Stimulated activated CD4-positive, alpha-beta T cell treated with anti-CD3 and anti-CD28 coated beads, Interleukin-12 subunit alpha, Interleukin-12 subunit beta, amount 100 ng/mL, for 48 hours (primary cell): ENCODE measurements at places on chromosomes 7 and 10.

DNA sequence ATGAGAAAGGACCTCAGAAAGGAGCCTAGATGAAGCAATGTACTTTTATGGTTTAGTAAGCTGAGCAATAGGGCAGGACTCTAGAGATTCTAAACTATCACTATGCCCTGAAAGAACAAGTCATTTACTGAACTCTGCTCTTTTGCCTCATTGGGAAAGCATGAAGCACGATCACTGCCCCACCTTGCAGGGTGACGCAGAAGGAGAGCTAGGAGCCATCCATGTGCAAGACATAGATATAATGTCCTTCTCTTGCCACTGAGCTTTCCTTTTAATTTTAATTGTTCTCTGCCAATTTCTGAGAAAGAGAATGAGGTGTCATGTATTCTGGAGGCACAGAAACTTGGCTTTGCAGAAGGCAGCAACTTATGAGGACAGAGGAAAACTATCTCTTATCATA lies 108.3 kb downstream of the SORCS1 start:
- DNase-seq: no peak

GRCh38 chr7:48045195-48045765 lies 9.9 kb downstream of the C7orf57 start:
- no peak for DNase-seq

- no peak for DNase-seq
Measured at GRCh38 chr7:23306936-23307521, 7.9 kb downstream of the MALSU1 start.

- DNase-seq: no peak
Measured at GRCh38 chr7:97024209-97025129, at the start of gene DLX5. Gene DLX5 (minus strand): TSS chr7:97024831. CDS start chr7:97024623, 208 bp downstream.

DNA sequence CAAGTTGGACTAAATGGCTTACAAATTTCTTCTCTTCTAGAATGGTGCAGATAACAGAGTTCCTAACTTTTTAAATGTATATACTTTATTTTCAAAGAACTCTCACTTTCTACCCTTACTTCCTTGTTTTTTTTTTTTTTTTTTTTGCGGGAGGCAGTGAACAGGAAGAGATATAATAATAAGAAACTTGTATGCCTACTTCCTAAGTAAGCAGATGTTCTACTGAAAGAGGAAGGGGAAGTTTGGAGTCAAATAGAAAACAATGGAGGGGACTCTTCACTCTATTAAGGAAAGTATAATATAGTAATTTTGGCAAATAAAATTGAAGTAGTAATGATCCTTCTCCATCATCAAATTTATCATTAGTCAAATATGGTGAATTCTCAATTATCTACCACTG lies 754.0 kb downstream of the KCNMA1 start:
- DNase-seq: no peak

GRCh38 chr7:90413185-90413528 lies 9.9 kb downstream of the CLDN12 start:
- DNase-seq: no peak

DNA sequence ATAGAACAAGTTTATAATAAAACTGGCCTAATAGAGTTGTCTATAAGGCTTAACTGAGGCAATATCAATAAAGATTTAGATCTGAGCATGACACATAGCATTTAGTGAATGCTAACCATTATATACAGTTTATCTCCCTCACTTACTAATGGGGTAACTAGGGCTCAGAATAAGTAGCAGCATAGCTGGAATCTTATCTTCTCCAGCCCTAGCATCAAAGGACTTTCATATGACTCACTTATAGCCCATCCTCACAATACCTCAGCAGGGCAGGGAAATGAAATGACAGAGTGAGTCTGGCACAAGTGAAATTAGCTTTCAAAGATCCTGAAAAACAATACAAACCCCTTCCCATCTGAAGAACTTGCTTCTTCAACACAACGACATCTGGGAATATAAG lies 362.9 kb downstream of the KIF20B start:
- DNase-seq: no peak

DNA sequence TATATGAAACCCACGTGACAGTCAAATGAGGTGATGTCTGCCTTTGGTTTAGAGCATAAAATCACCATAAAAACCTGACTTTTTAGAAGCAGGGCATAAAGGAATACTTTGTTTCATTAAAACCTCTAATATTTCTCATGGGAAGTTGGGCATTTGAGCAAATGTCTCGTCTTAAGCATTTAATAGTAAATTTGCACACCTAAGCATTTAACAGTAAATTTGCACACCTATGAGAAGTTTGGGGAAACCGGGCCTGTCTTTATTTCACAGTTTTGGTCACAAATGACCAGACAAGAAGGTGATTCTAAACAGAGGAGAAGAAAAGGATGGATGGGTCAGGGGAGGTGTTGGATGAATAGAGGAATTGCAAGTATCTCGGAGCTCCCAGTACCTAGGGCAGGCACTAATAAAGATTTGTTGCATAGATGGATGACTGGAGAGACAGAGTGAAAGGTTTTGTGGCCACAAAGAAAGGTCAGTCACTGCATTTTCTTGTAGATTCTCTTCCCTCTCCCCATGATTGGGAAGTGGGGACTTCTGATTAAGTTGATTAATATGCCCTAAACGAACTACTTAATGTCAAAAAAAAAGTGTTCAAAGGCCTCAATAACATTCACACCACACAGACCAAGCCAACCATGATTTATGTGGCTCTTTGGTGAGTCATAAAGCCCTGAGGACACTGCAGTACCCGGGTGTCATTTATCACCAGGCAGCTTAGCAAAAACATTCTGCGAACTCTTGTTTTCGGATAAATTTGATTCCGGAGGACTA lies 158.2 kb downstream of the SPAG6 start:
- DNase-seq: no peak

GRCh38 chr7:30705008-30705407 lies 22.8 kb upstream of the CRHR2 start:
- no peak for DNase-seq

DNA sequence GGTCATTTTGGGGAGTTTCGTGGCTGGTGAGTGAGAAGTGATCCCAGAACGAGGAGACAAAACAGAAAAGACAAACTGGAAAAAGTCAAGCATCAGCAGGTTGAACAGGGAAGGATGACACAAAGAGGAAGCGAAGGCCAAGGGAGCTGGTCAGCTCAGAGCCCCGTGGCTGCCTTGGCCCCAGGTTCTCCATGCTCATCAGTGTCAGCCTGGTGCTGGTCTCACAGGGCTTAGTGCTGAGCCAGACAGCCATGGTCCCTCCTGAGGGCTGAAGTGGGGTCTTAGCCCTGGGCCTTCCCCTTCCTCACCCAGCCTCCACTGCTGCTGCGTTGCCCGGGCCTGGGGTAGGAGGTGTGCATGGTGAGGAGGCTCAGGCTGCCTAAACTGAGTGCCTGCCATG lies 183.6 kb downstream of the PFKFB3 start:
- DNase-seq: no peak

DNA sequence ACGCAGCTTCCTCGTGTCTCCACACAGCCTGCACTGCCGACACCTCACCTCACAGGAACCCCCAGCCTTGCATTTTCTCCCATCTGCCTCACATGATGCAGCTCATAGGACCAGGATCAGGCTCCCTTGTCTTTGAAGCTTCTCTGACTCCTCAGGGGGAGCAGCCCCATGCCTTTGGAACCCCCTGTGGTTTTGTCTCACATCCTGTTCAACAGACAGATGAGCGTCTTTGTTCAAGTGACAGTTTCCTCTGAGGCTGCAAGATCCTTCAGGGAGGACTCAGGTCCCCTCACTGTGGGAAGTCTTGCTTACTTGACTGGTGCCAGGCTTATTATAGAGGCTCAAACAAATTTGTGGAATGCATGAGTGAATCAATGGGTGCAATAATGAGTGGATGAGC lies 667.1 kb downstream of the INHBA start:
- DNase-seq: no peak

DNA sequence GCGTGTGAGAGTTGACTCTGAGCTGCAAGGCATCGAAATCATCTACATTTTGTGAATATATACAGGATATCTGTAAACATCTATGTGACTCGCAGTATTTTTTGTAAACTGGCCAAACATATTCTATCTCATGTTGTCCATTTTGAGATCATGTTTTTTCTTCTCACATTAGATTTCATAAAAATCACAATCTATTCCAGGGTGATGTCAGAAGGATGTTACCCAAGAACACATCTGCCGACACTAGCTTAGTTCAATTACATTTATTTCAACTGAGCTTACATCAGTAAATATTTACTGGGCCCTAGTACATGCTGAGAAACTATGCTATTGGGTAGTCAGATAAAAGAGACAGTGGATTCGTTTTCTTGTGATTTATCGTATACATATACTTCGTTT lies 2.5 kb upstream of the BUB3 start:
- no peak for DNase-seq

GRCh38 chr7:84123965-84124547 lies 70.5 kb downstream of the SEMA3A start:
- DNase-seq: no peak

- no peak for DNase-seq
Measured at GRCh38 chr7:7335215-7335614, 152.9 kb downstream of the C1GALT1 start.

GRCh38 chr7:78616539-78616938 lies 818.0 kb downstream of the PHTF2 start:
- DNase-seq: no peak

DNA sequence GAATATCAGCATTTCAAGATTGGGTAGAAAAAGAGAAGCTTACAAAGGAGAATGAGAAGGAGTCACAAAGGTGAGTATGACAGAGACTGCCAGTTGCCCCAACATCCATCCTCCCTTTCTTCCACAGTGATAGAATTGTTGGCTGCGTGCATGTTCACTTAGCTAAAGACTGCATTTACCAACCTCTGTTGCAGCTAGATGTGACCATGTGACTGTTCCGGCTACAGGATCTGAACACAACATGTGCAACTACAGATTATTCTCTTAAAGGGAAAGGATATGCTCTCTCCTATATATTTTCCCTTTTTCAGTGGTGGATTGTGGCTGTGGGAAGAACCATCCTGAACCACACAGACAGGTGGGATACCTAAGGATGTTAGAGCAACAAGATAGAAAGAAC lies 60.5 kb upstream of the ZNRF2 start:
- no peak for DNase-seq
